ENCODE measurements at places on chromosomes 3 and 15.

- H3K27me3 ChIP-seq = no peaks in the 10 kb centered on the region
- H3K27ac ChIP-seq = no peak overlapping the region
- DNase-seq = no peak
- no peak overlapping the region for H3K4me3 ChIP-seq
- no peaks in the 10 kb centered on the region for H3K36me3 ChIP-seq
- H3K4me1 ChIP-seq = peaks cover 8% of the 10 kb centered on the region
These were observed 251.5 kb downstream of the GABRG3 start for GRCh38 chr15:27222479-27222878.

DNA sequence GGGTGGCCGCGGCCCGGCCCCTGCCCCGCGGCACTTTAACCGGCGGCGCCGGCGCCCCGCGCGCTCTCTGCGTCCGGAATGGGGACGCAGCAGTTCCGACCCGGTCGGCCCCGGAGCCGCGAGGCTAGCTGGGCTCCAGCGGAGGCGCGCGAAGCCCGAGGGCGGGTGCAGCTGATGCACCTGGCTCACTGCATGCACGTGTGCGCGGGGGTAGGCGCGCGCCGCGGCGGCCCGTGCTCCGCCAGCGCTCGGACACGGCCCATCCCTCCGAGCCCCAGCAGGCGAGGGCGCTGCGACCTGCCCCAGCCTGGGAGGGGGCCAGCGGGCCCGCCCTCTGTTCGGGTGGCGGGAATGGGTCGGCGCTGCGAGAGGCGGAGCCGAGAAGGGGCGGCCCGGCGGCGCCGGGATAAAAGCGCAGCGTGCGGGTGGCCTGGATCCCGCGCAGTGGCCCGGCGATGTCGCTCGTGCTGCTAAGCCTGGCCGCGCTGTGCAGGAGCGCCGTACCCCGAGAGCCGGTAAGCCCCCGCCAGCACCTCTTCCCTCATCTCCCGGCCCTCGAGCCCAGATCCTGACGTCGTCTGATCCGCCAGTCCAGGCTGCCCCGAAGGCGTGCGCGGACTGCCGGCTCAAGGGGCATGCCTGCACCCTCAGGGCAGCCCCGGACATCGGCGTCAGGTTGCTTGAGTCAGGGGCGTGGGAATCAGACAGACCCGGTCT lies at the start of the genes CHDH and IL17RB:
TSS of gene CHDH (minus strand) at position 286 of the 717 bp plus-strand sequence. CDS start 22,411 bp downstream, outside the sequence.
TSS of gene IL17RB (plus strand) at position 435 of the 717 bp plus-strand sequence. CDS start at position 456, 21 bp downstream.
- peaks cover 40% of the 10 kb centered on the region for H3K4me1 ChIP-seq
- H3K4me3 ChIP-seq = peak within 1 kb of the TSS; percentile 74
- peaks cover 18% of the 10 kb centered on the region for H3K27me3 ChIP-seq

DNA sequence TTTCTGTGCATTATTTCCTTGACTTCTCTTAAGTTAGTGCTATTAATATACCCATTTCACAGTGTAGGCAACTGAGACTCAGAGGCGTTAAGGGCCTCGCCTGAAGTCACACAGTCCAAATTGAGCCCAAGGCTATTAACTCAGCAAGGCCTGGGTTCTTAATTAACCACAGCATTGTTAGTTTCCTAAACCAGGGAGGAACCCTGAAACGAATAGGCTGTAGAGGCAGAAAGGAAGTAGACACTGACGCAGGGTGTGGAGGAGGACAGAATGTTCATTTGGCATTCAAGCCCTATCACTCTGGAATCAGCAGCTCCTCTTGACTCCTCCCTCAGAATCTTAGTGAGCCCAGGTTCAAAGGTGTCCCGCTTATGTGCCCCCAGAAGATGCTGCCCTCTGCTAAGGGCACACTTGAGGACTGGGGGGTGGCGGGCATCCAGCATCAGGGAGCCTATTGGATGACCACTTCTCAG lies 13.9 kb downstream of the ARHGEF3 start:
- no peak for DNase-seq
- H3K4me3 ChIP-seq = no peak overlapping the region
- H3K36me3 ChIP-seq = no peaks in the 10 kb centered on the region
- peaks cover 14% of the 10 kb centered on the region for H3K4me1 ChIP-seq
- H3K27ac ChIP-seq = no peak overlapping the region
- no peaks in the 10 kb centered on the region for H3K27me3 ChIP-seq

DNA sequence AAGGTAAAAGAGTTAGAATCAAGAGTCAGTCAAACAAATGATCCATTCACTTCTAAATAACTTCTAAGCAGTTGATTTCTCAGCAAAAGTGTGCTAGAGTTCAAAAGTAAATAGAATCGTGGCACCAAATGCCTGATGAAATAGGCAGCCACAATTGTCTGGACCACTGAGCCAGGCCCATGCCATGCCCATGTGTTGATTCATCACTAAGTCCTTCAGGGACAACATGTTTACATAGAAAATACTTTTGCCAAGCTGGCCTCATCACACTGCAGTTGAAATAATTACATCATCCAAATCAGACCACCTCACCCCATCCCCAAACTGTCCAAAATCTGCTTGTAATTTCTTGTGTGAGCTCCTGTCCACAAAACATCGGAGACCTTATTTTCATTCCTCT lies 216.3 kb downstream of the IGSF11 start:
- DNase-seq = no peak
- no peaks in the 10 kb centered on the region for H3K27me3 ChIP-seq
- no peak overlapping the region for H3K4me3 ChIP-seq
- H3K4me1 ChIP-seq = peaks cover 8% of the 10 kb centered on the region

DNA sequence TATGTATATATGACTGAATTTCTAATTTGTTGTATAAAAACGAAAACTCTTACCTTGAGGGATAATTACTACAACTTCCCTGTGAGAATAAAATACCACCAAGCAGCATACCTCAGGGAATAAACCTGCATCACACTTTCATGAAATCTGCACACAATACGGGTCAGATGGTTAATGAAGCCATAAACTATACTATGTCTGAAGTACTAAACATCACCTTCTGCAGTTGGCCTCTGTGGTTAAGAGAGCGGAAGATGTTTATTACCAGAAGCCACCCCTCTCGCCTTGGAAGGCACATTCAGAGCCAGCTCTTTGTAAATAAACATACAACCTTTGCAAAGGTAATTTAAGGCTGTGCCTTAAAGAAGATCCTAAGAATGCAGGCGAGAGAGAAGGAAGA lies 462.1 kb upstream of the NR2F2 start:
- H3K27me3 ChIP-seq = no peaks in the 10 kb centered on the region
- no peak for DNase-seq
- H3K4me3 ChIP-seq = no peak overlapping the region
- no peaks in the 10 kb centered on the region for H3K4me1 ChIP-seq
- H3K27ac ChIP-seq = no peak overlapping the region
- H3K36me3 ChIP-seq = no peaks in the 10 kb centered on the region

GRCh38 chr3:108130236-108130635 lies 39.4 kb upstream of the CD47 start:
- no peaks in the 10 kb centered on the region for H3K36me3 ChIP-seq
- H3K27me3 ChIP-seq = no peaks in the 10 kb centered on the region
- no peak for DNase-seq
- H3K4me3 ChIP-seq = no peak overlapping the region
- H3K27ac ChIP-seq = no peak overlapping the region

GRCh38 chr15:32096916-32097617 lies 66.8 kb downstream of the CHRNA7 start:
- H3K4me1 ChIP-seq = peaks cover 52% of the 10 kb centered on the region
- H3K36me3 ChIP-seq = no peaks in the 10 kb centered on the region
- no peak for DNase-seq
- no peak overlapping the region for H3K27ac ChIP-seq
- no peaks in the 10 kb centered on the region for H3K27me3 ChIP-seq

DNA sequence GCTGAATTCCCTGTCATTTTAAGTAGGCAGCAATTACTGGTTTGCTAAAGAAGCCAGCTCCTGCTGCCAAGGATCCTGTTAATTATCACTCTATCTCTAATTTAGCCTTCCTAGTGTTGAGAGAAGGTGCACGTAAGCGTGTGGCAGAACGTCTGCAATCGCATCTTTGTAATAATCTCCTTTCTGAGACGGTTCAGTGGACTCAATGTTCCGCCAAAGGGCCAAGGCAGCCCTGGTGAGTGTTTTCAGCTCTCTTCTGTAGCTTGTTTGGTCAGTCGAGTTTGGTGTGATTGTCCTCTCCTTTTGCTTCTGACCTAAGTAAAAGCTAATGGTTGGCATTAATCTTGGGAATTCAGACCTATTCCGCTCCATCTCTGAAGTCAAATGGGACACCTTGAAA lies 24.2 kb downstream of the MITF start:
- no peak for DNase-seq
- H3K36me3 ChIP-seq = no peaks in the 10 kb centered on the region
- H3K27ac ChIP-seq = no peak overlapping the region
- H3K4me3 ChIP-seq = no peak overlapping the region
- H3K4me1 ChIP-seq = no peaks in the 10 kb centered on the region
- no peaks in the 10 kb centered on the region for H3K27me3 ChIP-seq

DNA sequence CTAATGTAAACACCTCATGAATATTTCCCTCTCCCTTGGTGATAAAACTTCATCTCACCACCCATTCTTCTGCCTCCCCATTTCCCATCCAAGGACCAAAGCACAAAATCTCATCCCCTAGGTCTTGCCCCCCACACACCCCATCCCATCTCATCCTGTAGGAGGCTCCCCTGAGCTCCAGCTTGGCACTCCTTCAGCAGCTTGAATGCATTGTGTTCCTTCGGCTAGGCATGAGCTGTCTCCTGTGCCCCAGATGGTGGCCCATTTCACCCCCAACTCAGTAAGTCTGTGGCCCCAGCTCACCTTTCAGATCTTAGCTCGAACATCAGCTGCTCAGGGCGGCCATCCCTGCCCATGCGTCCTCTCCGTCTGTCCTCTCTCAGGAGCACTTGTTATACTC lies 203.6 kb upstream of the NR2F2 start:
- H3K27me3 ChIP-seq = 0 out of 2 replicates have a peak, but pooled peaks cover 2% of the 10 kb centered on the region
- DNase-seq = peak; percentile 16
- H3K27ac ChIP-seq = no peak overlapping the region

- H3K36me3 ChIP-seq = peaks cover 9% of the 10 kb centered on the region
- H3K27ac ChIP-seq = no peak overlapping the region
- no peak overlapping the region for H3K4me3 ChIP-seq
- H3K4me1 ChIP-seq = no peaks in the 10 kb centered on the region
- peaks cover 2% of the 10 kb centered on the region for H3K27me3 ChIP-seq
These were observed 152.7 kb downstream of the CHSY1 start for GRCh38 chr15:101099183-101099582.

DNA sequence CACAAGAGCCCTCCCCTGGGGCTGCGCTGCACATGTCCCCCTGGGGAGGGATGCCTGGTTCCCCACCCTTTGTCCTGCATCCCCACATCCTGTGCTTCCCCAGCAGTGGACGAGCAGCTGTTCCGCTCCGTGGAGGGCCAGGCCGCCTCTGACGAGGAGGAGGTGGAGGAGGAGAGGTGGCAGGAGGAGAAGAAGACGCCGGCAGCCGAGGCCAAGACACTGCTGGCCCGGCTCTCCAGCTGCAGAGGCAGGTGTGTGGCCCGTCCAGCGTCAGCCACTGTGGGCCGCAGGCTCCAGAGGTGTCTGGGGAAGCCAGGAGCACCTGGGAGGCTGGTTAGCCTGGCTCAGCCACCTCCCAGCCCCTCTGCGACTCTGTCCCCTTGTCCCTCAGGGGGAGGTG lies 27.9 kb upstream of the GP9 start:
- no peak for DNase-seq
- H3K36me3 ChIP-seq = no peaks in the 10 kb centered on the region

DNA sequence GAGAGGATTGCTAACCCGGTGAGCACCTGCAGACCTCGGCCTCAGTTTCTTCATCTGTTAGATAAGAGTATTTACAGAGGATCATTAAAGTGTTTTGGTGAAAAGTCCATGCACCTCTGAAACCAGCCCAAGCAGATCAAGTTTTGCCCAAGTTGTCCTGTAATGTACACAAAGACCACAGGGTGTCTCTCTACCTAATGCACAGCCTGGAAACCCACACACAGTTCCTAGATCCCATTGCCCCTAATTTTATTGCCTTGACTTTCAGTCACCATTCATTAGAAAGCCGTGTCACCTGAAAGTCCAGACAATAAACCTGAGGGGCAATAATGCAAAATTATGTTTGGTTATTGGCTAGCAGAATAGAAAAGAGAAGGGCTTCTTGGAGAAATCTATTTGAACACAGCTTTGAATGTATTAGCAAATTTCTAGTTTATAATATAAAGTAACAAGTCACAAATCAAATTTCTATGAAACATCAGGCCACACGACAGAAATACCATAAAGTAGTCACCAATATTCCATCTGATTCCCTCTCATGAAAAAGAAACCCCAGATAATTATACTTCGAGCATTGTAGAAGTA lies 161.3 kb upstream of the SLC2A2 start:
- no peak for DNase-seq
- peaks cover 32% of the 10 kb centered on the region for H3K4me1 ChIP-seq
- H3K36me3 ChIP-seq = peaks cover 6% of the 10 kb centered on the region

- DNase-seq = peak; percentile 31
- no peak overlapping the region for H3K27ac ChIP-seq
- H3K27me3 ChIP-seq = peaks cover 80% of the 10 kb centered on the region
- H3K4me3 ChIP-seq = peak overlapping the region; percentile 75
- H3K4me1 ChIP-seq = peaks cover 24% of the 10 kb centered on the region
- no peaks in the 10 kb centered on the region for H3K36me3 ChIP-seq
These were observed 109.8 kb upstream of the SLC6A11 start for GRCh38 chr3:10706156-10706739.

DNA sequence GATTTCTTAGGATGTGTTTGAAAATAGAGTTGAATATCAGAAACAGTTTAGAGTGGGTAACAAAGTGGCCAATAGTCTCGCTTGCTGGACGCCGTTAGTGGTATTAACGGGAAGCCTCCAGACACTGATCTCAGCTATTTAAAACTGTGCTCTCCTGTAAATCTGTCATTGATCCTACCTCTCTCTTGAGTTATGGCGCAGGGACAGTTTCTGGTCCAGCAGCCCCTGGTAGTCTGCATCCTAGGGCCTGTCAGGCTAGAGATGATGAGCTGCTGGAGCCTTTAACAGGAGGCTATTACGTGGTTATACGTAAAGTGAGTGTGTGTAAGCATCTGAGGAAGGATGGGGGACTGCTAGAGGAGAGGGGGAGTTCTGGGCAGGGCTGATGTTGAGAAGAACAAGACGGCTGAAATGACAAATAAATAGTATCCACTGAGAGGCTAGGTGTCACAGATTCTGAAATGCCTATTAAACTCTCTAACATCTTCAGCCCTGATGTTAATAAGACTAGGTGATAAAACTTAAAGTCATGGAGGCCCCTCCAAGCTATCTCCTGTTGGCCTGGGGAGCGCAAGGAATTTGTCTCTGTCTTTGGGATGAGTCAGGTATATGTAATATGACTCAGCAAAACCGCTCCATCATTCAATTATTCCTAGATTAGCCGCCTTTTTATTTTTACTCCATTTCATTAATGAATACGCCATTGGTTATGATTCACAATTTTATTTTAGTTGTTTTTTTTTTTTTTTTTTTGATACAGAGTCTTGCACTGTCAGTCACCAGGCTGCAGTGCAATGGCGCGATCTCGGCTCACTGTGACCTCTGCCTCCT lies 155.7 kb downstream of the GREM1 start:
- DNase-seq = no peak
- no peaks in the 10 kb centered on the region for H3K36me3 ChIP-seq
- H3K4me3 ChIP-seq = no peak overlapping the region
- no peaks in the 10 kb centered on the region for H3K4me1 ChIP-seq
- peak overlapping the region; percentile 19 for H3K27ac ChIP-seq

DNA sequence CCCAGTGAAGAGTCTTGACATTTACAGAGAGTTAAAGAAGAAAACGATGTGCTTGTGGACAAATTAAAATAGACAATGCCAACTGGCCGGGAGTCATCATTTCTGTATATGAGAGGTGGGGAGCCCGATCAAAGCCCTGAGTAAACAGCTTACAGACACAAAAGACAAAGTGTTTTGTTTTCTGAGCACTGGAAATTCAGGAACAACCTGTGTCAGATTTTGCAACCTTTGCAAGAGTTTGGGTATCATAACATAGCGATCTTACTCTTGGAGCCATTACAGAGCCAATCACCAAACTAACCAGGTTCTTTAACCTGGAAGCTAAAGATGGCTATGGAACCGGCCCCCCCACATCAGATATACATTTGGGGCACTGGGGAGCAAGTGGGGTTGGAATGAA lies 101.9 kb upstream of the LRIG1 start:
- no peak for DNase-seq
- H3K27me3 ChIP-seq = no peaks in the 10 kb centered on the region
- no peak overlapping the region for H3K4me3 ChIP-seq
- H3K27ac ChIP-seq = no peak overlapping the region
